ENCODE measurements at places on chromosomes 7 and 10.

DNA sequence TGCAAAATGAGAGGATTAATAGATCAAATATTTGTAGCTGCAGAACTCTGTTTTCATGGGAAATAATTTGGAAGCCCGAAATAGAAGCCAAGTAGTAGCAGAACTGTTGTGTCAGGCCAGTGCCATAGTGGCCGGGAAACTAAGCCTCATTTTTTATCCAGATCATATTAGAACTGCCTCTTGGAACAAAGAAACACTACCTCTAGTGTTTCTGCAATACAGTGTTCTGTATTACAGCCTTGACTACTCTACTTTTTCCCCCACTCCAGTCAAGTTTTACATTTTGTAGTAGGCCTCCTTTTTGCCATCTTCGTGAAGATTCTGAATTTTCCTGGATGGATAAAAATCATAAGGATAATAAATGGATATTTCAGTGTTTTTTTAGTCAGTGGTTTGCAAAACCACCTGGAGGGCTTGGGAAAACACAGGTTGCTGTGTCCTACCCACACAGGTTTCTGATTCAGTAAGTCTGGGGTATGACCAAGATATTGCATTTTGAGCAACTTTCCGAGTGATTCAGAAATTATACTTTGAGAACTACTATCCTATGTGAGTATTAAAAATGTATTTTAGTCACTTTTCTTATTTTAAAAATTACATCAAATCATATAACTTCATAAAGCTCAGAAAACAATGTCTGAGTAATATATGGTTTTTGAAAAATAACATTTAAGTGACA, 326.2 kb upstream of the KAT6B start:
- DNase-seq = no peak

DNA sequence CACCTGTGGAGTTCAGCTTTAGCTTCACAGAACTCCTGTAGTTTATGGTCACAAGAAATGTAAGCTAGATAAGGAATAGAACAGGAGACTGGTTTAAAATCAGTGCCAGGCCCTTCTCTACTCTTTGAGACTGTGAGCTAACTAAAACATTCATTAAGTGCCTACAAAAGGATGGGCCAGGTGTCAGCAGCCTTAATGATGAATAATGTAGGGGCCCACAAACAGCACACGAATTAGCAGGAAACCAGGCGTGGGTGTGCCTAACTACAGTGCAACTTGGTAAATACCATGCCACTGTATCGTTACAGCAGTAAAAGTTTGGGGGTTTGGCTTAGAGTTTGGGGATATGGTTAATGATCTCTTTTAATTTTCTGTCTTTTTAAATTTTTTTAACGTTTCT, 6.1 kb upstream of the ABLIM1 start:
- DNase-seq = no peak

DNA sequence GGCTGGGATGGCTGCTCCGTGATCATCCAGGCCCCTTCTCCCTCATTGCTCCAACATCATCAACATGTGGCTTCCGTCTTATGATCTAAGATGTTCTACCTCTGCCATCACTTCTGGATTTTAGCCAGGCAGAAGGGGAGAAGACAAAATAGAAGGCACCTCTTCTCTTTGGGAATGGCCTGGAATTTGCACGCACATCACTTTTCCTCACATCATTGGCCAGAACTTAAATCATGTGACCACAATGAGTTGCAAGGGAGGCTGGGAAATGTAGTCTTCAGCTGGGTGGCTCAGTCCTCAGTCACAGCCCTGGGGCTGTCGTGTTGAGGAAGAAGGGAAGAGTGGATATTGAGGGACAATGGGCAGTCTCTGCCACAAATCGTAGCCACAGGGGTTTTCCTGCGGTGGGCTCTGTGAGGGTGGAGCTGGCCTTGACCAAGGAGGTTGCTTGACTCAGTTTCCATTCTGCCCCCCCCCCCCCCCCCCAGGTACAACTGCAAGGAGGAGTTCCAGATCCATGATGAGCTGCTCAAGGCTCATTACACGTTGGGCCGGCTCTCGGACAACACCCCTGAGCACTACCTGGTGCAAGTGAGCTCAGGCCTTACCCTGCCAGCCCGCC, 50.3 kb downstream of the PALD1 start:
- DNase-seq = no peak

DNA sequence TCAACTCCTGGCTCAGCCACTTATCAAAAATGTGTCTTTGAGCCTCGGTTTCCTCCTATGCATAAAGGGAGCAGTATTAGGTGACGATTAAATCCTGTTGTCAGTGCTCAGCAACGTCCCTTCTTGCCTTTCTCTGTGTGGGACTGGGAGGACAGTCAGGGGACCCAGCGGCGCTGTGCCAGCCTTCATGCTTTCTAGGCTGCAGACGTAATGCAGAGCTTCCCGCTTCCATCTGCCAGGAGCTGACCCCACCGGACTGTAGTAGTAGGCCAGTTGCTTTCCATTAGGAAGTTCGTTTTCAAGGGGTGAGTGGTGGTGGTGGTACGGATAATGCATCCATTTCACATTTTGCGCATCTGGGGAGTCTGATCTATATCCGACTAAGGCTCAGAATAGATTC, 321.8 kb downstream of the PLXNA4 start:
- no peak for DNase-seq

DNA sequence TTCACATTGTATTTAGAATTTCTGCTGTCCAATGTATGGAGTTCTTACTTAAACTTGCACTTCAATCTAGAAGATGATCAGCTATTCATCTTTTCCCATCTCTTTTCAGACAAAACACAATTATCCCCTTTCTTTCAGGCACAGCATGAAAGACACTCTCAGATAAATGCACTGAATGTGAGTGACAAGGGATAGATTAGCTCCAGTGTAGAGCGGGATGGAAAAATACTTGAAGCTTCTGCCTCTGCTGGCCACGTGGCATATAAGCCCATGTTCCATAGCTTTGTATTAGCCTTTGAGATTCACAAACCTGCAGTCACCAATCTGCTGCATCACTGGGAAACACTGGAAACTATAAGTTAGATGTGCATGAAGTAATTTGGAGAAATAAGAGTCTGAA, 162.2 kb upstream of the FAM3C start:
- DNase-seq = no peak

DNA sequence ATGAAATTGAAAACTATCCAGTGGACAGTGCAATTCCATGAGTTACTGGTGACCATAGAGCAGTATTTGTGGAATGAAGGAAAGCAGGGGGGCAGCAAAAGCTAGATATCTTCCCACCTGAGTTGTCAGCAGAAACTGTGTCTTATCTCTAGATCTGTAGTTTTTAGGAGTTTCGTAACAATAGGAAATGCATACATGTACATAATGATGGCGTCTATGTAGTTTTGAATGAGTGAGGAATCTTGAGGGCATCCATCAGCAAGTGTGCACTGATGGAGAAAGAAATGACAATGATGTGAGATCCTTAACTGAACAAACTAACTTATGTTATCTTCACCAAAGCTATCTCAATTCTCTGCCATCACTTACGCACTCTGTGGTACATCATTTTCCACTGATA, 114.5 kb downstream of the LRRC4 start:
- DNase-seq = no peak

GRCh38 chr10:127949831-127950230, 42.9 kb downstream of the PTPRE start:
- DNase-seq = no peak

DNA sequence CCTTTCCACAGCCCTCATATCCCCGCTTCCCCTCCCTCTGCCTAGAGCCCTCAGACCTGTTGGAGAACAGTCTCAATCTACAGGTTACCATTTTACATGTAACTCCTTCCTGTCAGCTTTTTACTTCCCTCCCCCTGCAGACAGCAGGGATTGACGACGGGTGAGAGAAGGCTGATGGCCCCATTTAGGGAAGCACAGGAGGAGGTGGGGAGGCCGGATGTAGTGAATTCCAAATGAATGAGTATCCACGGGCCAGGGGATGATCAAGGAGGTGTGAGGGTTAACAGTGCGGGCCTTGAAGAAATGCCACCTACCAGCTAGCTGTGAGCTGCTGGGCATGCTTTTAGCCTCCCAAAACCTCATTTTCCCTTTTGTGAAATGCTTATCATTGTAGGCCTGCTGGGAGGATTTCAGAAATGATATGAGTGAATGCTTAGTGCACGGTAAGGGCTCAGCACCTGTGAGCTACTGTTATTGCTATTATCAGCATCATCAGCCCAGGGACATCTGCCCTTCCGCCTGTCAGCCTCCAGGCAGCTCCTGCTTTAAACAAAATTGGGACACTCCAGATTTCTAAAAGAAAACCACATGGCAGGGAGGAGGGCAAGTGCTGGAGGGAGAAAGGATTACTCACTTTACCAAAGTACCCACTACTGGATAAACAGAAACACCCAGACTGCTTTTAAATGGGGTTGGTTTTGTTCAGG, 6.5 kb upstream of the NANOS1 start:
- no peak for DNase-seq

- no peak for DNase-seq
Measured at GRCh38 chr10:113894581-113894980, 40.1 kb downstream of the NHLRC2 start.

GRCh38 chr7:149790146-149790548, 16.8 kb upstream of the ZNF467 start:
- DNase-seq = peak; percentile 17

- DNase-seq = no peak
Measured at GRCh38 chr7:123757095-123757494, 8.3 kb upstream of the WASL start.

GRCh38 chr7:29605671-29606070, 42.0 kb downstream of the PRR15 start:
- DNase-seq = no peak

GRCh38 chr7:27119412-27119911, 11.1 kb downstream of the HOXA4 start:
- no peak for DNase-seq

DNA sequence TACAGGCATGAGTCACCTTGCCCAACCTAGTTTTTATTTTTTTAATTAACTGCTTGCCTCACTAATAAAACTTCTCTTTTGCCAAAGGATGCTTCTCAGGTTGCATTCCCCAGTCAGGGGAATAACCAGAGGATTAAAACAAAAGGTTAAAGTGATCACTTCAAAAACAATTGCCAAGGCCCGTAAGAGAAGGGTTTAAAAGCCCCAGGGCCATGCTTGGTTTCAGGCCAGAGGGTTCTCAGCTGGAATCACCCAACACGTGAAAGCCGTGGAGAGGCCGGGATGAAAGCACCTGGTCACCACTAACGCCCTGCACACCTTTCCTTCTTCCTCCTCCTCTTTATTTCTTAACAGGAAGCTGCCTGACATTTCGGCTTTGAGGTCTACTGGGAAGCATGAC, 587.5 kb downstream of the PTPRN2 start:
- no peak for DNase-seq

DNA sequence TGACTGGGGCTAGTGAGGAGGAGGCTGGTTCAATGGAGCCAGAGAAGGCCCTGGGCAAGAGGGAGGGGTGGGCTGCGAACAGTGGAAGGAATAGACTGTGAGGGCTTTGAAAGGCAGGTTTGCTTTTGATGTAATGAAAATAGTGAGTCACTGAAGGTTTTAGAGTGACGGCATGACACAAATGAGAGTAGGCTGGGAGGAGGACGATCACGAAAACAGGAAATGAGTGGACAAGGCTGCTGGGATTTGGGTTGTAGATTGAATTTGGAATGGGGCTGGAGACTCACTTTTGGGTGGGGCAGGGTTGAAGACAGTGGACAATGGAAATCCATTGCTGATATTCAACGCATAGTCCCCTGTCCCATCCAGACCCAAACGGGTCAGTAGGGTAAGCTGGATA, 139.6 kb downstream of the CDH23 start:
- DNase-seq = no peak

DNA sequence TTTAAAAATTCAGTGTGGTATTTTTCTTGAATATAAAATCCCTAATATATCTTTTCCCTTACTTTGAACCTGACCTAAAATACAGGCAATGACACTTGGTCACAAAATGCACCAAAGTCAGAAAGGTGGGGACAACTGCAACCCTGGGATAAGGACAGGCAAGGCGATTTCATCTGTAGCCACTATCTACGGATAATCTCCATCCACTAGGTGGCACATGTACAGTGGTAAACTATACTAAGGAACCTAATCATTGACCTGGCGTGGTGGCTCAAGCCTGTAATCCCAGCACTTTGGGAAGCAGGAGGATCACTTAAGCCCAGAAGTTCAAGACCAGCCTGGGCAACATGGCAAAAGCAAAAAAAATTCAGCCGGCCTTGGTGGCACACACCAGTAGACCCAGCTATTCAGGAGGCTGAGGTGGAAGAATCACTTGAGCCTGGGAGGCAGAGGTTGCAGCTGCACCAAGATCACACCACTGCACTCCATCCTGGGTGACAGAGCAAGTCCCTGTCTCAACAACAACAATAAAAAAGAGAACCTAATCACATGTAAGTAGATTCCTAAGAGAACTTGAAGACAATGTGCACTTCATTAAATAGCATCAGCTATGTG, 98.9 kb downstream of the KMT2C start:
- peak; percentile 23 for DNase-seq

GRCh38 chr10:78617115-78617514, 451.7 kb upstream of the ZMIZ1 start:
- DNase-seq = no peak

GRCh38 chr7:117250801-117251200, 72.1 kb downstream of the WNT2 start:
- no peak for DNase-seq

GRCh38 chr10:45460235-45460878, 86.3 kb downstream of the ALOX5 start:
- DNase-seq = no peak

GRCh38 chr10:119680050-119680449, 28.9 kb downstream of the BAG3 start:
- DNase-seq = no peak

DNA sequence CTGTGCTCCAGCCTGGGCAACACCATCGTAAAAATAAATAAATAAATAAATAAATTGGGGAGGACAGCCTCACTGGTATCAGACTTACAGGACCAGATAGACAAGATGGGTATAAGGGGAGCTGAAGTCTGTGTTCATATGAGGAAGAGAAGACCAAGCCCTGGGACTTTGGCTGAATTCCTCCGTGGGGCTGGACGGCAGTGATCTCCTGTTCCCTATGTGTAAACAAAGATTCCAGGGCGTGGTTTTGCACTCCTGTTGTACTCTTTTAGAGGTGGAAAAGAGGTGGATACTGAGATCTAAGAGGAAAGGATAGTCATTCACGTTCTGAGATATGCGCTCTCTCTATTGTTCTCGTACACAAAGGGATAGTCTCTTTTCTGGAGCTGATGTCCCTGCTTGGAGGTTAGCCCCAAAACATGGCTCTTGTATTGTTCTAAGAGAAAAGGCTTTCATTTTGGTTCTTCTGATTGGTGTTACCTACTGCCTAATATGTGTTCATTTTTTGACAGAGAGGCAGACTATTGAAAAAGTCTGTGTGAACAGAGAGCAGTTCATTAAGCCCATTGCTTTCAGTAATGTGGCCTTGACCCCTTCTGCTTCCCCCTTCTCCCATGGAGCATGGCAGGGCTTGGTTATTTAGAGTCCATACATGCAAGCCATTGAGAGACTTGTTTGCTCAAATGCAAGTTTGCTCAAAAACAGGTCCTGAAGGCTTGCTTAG, 12.3 kb downstream of the KCTD7 start:
- DNase-seq = peak; percentile 51

DNA sequence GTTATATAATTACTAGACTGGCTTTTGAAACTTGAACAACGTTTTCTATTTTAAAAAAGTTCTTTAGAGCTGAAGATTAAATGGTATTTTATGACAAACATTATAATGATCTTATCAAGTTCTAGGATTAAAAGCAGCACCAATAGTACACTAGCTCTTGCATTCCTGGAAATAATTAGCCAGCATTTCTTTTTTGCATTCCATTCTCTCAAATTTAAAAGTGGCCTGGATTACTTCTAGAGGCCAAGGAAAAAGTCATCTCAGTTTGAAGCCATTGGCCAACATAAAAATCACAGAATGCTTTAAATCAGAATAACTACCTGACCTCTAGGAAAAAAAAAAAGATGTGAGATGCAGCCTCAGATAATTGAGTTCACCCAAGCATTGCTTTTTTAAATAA, 1326.4 kb upstream of the SORCS1 start:
- DNase-seq = no peak

Data from mucosa of gallbladder (tissue), 1 donor.